GM13976 (cell line): ENCODE measurements at places on chromosomes 2 and 18.
A peak's percentile ranks its signal among the peaks of the same experiment; 100 is the strongest.

DNA sequence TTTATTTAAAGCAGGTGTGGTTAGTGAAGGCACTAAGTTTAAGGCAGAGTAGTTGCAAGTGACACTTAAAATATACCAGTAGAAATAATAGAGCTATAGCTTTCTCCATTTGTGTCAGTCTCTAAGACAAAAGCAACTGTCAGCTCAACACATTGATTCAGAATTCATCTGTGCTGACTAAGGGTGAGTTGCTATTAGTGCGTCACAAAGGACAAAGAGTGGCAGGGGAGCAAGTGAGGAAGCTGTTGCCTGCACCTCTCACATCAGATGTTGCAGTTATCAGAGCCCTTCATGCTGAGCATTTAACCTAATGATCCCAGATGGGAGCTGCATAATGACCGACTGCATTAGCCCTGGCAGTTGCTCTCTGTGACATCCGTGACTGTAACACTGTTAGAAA is 138.6 kb downstream of the DTNA start:
- no peak for DNase-seq

DNA sequence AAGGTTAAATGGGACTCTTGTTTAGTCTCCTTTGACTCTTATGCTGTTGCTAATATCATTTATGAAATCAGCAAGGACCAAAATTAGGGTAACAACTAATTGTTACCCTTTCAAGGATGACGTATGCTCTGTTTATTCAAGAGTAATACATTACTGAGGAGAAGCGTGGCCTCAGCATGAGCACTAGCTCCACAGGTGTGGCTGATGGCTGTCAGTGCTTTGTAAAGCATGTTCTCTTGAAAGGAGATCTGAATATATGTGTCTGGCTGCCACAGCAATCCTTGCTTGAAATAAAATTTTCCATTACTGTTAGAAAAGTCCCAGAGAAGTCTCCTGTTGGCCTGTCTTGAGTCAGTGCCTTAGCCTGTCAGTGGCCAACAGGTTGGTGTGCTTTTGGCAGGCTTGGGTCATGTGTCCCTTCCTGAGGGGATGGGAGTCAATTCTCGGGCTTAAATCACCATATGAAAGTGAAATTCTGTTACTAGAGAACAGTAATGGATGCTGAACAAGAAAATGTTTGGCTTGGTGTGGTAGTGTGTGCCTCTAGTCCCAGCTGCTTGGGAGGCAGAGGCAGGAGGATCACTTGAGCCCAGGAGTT is 32.7 kb downstream of the ABI2 start:
- peak; percentile 22 for DNase-seq

GRCh38 chr2:120619579-120619978 is 116.1 kb upstream of the GLI2 start:
- no peak for DNase-seq

DNA sequence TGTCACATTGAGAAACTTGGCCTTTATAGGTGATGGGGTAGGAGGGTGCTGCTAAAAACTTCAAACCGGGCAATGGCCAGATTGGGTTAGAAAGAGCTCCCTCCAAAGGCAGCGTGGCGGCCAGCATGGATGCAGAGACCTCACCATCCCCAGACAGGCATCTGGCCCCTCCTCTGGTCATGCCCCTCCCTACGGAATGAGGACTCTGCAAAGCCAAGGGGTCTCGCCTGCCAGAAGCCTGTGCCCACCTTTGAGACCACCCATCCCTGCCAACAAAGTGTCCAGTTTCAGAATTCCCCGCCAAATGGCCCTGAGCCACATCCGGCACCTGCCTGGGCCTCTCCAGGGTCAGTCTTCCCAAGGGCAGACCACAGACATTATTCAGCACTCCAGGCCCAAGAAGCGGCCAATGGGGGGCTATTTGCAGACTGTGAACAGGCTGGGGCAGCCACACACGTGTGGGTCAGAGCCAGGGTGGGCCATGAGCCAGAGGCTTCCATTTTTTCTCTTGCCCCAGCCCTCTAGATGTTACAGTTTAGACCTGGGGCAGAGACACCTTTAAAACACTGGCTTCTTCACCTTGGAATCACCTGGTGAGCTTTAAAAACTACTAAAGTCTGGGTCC is 4.2 kb upstream of the ATP6V1B1 start:
- peak; percentile 9 for DNase-seq

- no peak for DNase-seq
Measured at GRCh38 chr2:168632709-168633121, 169.7 kb upstream of the NOSTRIN start.

- DNase-seq = no peak
Measured at GRCh38 chr2:113709022-113709421, 47.4 kb downstream of the SLC35F5 start.

DNA sequence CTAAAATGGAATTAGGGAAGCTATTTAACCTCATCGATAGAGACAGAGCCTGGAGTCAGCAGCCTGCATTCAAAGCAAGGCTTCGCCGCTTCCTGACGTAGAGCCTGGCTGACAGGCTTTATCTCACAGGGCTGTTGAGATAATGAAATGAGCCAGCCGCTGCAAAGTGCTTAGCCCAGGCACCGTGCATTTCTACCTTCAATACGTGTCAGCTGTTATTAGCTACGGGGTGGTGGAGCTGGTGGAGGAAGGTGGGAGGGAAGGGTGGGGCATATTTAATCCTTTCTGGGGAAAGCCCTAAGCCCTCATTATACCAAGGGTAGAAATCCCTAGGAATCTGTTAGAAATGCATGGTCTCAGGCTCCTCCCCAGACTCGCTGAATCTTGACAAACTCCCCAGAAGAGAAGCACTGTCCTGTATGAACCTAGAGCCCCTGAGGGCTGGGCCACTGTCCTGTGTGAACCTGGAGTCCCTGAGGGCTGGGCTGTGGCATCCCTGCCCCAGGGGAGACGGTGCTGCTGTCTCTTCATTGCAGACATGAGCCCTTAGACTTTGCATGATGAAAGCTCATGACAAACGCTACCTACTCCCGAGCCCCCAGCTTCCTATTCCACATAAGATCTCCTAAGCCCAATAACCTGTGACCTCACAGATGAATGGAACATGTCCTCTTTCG is 72.4 kb downstream of the ALPK2 start:
- no peak for DNase-seq

DNA sequence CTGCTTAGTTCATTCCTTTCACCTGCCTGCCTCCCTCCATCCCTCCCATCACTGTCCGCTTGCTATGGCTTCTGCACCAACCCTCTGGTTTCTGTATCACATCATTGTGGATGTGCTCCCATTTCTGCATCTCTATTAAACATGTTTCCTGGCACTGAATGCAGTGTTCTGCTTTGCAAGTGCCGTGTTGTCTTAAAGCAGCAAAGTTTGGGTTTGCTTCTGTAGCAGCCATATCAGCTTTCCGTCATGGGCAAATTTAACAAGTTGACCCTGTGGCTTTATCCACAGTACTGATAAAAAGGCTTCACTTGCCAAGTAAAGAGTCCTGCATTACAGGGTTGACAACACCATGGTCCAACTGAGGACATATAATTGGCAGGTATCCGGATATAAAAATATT is 165.5 kb downstream of the PTGR3 start:
- no peak for DNase-seq

- DNase-seq = no peak
Measured at GRCh38 chr2:45119855-45120254, 110.6 kb upstream of the SIX2 start.

DNA sequence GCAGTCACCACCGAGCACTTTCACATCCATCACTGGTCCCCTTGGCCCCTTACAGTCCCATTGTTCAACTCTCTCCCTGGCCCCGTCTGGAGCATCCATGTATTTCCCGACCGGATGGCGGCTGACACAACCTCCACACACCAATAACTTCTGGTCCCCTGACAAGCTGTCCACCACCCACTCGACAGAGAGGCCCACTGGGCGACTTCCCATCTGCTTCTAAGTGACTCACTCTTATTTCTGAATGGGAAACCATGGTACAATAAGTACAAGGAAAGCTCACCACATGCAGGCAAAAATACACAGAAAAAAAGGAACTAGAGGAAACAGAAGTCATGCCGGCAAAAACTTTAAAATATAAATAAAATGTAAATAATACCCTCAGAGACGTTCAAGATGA is 82.9 kb upstream of the RAB12 start:
- DNase-seq = no peak

DNA sequence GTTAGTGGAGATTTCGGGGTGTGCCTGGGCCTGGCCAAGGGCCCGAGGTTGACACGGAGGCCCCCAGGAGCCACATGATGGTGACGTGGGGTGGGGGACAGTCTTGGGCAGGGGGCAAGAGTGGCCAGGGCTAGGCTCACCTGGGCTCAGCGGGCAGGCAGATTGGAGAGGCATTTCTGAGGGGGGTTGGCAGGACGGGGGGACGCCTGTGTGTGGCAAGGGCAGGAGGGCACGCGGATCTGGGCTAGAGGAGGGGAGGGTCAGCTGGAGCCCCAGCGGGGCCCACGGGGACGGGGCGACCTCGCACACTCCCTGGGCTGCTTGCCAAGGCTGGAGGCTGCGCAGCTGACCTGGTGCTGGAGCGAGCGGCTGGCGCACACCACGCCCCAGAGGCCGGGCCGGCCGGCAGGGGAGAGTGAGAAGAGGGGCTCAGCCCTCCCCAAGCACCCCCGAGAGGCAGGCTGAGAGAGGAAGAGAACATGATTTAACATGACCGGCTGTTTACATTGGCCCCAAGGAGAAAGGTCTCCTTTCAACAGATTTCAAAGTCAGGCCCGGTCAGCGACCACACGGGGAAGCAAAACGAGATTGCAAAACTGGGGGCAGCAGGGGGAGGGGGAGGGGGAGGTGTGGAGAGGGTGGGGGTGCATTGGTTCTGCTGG is 38.0 kb upstream of the SNED1 start:
- DNase-seq = peak; percentile 23

DNA sequence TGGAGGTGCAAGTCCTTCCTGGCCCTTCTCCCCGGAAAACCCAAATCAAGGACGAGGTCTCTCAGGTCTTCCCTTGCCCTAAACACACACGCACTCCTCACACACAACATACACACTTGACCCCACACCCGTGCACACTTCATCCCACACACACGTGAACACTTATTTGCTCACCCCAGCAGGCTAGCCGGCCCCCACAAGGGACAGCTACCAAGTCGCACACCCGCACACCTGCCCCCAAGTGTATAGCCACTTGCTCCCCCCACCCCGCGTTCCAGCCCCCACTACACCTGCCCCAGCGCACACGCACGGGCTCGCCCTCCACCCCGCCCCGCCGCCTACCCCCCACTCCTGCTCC is 359 bp downstream of the TGFBRAP1 start:
- DNase-seq = peak; percentile 38

DNA sequence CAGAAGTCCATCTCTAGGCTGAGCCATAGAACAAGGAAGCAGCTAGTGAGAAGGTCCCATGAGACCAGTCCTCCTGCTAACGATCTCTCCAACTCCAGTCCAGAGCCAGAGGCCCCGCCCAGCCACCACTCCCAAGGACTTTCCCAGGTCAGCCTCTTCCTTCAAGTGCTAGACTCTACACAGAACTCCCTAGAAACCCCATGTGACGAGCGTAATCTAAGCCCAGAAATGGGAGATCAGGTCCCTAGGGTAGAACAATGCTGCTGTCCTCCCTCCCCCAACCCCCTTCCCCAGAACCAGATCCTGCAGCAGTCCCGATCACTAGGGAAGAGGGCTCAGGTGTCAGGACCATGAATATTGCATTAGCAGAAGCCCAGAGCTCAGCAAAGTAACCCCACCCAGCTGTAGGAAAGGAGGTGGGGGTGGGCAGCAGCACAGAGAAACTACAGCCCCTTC is 6.9 kb downstream of the DCTN1 start:
- no peak for DNase-seq

GRCh38 chr2:207332480-207333212 is 166.9 kb upstream of the KLF7 start:
- no peak for DNase-seq

DNA sequence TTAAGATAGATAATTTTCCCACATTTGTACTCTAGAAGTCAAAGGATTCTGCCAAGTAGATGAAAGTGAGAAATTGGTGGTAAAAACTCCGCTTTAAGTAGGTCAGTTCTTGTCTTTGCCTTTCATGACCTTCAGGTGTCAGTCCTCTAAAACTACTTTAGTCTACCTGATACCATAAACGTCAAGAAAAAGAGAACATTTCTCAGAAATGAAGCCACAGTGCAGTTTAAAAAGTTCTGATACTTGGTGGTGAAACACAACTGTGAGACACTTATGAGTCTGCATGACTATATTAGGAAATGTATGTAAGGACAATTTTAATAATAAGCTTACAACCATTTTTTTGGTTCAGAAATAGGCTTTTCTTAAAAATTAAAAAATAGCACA is 583.3 kb downstream of the SATB2 start:
- no peak for DNase-seq

- no peak for DNase-seq
Measured at GRCh38 chr2:60268661-60269060, 284.8 kb downstream of the BCL11A start.

DNA sequence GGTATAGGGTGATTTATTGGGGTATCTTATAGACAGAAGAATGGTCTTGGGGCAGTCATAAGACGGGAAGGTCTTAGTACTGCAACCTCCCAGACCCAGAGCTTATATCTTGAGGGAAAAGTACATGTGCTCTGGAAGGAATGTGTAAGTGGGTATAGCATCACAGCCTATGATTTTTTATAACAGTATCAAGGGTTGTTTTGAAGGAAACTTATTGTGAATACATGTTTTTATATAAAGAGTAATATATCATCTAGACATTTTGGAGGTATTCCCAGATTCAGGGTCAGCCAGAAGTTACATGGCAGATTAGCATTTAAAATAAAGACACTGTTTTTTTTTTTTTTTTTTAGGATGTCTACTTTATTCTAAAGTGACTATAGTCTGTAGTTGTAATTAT is 47.6 kb upstream of the STON1 start:
- no peak for DNase-seq

GRCh38 chr2:220473611-220474010 is 846.2 kb downstream of the SLC4A3 start:
- no peak for DNase-seq

DNA sequence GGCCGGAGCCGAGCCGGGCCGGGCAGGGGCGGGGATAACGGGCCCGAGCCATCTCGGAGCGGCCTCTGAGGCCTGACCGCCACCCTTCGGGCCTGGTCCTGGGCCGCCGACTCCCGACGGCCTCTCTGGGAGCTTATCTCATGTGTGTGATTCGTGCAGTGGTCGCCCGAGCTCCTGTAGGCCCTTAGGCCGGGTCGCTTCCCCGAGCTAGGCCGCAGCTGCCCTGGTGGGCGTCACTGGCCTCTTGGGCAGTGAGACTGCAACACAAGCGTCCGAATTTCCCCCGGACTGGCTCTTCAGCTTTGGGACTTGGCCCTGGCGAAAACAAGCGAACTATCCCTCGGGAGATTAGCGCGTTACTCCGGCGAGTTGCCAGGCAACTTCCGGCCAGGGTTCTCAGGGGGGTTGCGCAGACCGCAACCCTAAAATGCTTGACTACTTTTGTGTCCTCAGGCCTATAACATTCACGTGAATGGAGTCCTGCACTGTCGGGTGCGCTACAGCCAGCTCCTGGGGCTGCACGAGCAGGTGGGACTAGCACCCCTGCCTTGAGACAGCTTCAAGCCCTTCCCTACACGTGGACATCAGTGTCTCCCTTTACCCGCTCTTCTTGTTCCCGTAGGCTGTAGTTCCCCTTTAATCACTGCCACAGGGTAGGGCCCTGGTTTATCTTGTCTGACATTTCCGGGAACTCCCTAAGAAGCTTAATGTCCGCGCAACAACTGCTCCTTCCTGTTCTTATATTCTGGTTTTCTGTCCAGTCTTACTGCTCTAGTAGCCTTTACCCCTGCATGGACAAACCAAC is 602 bp downstream of the SNX17 start:
- peak; percentile 47 for DNase-seq
